Activated naive CD4-positive, alpha-beta T cell treated with anti-CD3 and anti-CD28 coated beads, Interleukin-2, amount 50 U/mL, for 72 hours (primary cell): ENCODE measurements at places on chromosomes 7 and 10.

DNA sequence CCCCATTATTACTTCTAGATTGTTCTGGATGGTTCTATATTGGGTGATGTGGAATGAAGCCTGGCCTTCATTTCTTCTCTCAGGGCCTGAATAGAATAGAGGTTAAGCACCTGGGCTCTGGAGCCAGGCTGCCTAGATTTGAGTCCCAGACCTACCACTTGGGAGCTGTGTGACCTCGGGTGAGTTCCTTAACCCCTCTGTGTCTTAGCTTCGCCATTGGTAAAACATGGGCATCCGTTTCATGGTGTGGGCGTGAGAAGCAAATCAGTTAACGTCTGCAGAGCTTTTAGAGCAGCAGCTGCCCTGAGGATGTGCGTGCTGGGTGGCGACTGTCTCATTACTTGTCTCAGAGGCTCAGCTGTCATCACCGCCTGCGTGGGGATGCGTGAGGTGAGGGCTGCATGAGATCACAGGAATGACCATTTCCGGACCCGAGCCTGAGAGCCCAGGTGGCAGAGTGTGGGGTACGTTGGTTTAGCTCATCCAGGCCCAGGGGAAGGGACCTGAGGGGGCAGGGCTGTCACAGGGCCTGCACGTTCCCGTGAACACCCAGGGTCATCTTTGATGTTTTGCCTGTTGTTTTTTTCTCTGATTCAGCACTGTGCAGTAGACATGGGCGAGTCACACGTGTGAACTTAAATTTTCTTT, 9.7 kb downstream of the AGAP3 start:
- DNase-seq, result no peak

DNA sequence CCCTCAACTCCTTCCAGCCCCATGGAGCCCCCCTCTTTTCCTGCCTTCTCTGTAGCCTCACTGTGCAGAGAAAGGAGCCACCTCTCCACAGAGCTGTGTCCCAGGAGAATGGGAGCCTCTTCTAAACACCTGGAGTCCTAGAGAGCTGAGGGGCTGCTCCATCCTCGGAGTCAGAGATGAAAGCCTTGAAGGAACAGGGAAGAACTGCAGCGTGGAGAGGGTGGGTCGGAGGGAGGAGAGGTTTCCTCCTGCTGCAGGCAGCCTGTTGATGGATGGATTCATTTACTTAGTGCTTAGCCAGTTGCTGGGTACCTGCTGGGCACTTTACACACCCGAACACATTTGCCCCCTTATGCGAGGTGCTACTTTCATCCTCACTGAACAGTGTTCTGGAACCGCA, 39.0 kb downstream of the C10orf120 start:
- DNase-seq, result no peak

GRCh38 chr10:61847640-61848039, 53.9 kb upstream of the ARID5B start:
- DNase-seq, result no peak

- DNase-seq, result no peak
Measured at GRCh38 chr7:87110778-87111177, 41.5 kb upstream of the DMTF1 start.

GRCh38 chr10:127932521-127933270, 25.8 kb downstream of the PTPRE start:
- DNase-seq, result no peak

DNA sequence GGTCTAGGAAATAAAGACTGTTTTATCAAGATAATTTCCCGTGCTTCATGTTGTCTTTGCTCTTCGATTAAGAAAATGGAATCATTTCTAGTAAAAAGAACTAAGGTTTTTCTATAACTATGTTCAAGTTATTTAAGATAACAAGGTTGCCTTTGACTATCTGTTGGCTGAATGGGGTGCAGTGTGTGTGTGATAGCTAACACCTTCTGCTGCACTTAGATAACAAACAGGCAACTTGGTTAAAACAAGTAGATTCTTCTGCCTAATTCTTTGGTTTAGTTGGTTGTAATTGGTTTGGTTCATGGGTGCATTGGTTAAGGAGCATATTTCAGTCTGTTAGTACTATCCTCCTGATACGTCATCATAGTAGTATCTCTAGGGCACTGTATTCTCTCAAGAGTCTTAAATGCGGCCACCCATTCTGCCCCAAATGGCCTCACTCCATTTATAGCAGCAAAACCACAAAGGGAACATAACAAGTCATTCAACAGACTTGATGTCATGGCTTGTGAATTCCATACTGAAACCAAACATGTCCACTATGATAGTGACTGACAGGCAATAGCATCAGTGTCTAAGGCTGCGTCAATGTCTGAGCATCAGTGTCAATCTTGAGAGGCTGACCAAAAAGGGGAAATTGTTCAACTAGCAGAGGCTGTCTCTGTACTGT, 55.7 kb downstream of the CCDC3 start:
- DNase-seq, result no peak

DNA sequence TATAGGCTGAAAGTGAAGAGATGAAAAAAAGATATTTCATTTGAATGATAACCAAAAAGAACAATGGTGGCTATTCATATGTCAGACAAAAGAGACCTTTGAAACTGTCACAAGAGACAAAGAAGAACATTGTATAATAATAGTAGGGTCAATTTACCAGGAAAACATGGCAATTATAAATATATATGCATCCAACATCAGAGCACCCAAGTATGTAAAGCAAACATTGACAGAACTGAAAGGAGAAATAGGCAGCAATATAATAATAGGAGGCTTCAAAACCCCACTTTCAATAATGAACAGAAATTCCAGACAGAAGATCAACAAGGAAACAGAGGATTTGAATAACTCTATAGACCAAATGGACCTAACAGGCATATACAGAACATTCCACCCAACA, 876.2 kb downstream of the GRID1 start:
- no peak for DNase-seq

GRCh38 chr7:18241543-18242231, 214.0 kb upstream of the PRPS1L1 start:
- no peak for DNase-seq
